ENCODE measurements at places on chromosomes 5 and 9.

GRCh38 chr9:125631391-125632085 is 75.5 kb downstream of the MAPKAP1 start:
- peak; percentile 14 for DNase-seq

DNA sequence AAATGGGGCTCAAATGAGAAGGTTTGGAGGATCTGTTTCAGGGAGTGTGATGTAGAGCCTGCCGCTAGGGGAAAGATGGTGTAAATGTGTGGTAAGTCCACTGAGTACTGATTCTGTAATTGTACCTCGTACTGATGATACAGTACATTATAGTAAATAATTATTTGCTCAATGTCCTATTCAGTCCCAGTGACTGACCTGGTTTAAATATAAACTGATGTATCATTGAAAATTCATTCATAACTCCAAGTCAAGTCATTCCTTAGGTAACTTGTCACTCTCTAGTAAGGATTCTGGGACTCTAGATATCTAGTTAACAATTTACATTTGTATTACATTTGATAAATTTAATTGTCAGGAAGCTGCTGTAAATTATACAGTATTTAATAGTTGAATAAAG is 667.3 kb downstream of the DTWD2 start:
- DNase-seq, result no peak

DNA sequence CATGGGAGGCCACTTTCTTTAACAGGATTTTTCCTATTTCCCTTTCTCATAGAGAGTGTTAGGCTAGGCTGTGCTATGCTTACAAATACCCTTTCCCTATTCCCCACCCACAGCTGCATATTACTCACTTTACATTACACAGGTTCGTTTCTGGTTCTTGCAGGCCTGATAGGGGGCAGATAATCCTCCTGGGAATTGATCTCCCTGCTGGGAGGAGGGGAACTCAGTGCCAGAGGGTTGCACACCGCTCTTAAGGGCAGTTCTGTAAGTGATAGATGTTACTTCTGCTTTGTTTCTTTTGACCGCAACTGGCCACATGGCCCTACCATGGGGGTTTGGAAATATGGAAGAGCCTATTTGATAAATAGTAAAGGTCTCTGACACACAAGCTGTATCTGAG is 54.0 kb upstream of the NTRK2 start:
- no peak for DNase-seq

DNA sequence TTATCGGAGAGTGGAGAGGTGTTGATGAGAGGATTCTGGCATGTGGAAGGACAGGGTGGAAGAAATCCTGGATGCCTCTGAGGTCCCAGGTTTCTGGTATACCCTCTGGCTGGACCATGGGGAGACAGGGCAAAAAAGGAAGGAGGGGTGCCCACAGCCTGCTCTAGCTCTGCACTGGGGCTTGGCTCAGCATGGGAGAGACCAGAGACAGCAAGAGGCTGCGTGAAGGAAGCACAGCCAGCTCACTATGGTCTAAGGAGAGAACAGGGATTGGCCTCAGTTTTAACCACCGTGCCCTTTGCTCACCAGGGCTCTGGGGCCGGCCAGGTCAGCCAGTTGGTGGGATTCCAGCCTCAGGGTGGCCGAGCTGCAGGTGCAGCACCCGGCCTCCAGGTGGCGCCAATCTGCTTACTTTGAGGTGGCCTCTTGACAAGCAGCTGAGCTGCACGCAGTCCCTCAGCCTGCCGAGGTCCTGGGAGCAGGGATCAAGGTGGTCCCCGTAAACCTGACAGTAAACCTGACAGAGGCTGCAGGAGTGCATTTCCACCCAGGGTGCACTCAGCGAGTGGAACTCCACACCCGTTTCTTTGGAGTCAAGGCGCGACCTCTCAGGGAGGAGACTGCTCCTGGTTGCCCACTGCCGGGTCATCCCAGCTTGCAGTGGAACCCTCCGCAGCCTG is 25.0 kb upstream of the SPTLC1 start:
- peak; percentile 25 for DNase-seq

- no peak for DNase-seq
Observed at GRCh38 chr5:173392172-173392571, 64.0 kb upstream of the STC2 start.

GRCh38 chr5:14713476-14714390 is 49.2 kb downstream of the OTULIN start:
- no peak for DNase-seq

DNA sequence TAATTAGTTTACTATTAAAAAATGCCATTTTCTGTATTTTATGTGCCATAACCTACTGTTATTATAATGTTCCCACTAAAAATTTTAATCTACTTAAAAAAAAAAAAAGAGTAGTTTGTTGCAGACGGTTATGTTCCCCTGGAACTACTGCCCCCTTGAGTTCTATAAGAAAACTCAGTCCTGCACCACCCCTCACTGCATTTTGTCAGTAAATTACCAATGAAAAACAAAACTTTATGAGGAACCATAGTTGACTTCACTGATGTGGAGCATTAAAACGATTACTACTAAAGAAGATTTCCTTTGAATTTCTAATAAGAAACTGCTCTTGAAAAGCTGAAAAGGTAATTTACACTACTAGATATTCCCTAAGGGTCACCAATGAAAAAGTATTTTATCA is 288.7 kb downstream of the FBXL17 start:
- DNase-seq, result no peak

GRCh38 chr9:80784647-80785046 is 904.7 kb downstream of the TLE1 start:
- DNase-seq, result no peak

DNA sequence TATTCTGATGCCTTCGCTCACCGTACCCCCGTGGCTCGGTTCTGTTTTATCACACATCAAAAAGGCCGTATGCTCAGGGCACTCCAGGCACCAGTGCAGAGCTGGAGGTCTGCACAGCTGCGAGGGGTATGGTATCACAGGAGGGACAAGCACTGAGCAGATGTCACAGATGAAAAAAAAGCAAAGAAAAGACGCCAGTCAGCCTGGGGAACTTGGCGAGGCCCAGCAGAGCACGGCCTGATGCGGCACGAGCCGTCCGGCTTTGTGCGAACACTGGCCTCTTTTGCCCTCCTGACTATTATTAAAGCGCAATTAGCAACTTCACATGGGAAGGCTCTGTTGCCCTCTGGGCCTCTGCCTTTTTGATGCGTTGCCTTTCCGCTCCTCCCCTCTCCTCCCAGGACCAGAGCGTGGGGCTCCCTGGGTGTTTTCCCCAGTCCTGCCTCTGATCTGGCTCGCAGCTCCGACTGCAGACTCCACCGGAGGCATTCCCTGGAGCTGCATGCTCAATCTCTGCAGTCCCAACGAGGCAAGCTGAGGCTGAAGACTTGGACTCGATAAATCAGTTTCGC is 44.4 kb downstream of the AK8 start:
- DNase-seq, result no peak

- DNase-seq, result no peak
Observed at GRCh38 chr5:78727786-78728761, 79.5 kb upstream of the LHFPL2 start.

DNA sequence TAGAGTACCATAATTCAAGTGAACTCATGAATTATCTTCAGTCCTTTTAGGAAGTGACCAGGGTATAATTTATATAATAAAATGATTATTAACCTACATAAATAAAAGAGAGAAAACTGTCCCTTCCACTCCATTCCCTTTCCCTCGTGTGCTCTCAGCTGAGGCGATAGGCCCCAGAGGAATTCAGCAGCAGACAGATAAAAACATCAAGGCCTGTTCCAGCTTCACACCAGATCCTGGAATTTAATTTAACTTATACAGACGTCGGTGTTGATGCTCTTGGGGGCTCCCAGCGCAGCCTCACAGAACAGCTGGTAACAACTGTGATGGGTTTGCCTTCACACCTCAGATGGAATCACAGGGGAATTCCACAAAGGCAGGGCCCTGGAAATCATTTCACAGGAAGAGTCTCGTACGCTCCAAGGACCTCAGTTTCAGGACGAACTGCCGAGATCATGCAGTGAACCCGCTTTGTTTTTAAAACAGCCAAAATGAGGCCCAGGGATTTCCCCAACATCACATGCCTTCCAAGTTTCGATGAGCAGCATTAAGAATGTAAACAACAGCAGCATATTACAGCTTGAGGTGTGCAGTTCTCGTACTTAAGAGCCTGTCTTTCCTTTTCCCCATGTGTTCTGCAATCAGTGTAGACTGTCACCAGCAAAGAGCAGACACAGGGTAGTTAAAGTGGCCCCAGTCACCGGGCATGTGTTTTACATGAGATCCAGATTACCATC is 73.6 kb upstream of the ALDH1B1 start:
- peak; percentile 40 for DNase-seq

DNA sequence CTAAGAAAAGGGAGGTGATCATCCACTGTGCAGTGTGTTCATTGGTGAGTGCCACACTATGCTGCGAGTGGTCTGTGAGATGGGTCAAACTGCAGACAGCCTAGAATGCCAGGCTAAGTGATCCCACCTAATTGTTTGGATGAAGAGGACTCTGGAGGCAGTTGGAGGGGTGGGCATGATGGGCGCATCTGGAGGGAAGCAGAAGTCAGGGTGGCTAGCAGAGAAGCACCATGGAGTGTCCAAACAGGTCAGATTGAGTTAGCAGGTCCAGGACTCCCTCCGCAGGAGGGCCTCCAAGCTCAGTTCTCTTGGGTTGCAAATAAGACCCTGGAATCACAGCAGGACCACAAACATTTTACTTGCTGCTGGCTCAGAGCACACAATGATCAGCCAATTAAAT is 19.9 kb upstream of the ANGPTL2 start:
- DNase-seq, result no peak

- no peak for DNase-seq
Observed at GRCh38 chr5:175681045-175681967, 23.4 kb downstream of the HRH2 start.

DNA sequence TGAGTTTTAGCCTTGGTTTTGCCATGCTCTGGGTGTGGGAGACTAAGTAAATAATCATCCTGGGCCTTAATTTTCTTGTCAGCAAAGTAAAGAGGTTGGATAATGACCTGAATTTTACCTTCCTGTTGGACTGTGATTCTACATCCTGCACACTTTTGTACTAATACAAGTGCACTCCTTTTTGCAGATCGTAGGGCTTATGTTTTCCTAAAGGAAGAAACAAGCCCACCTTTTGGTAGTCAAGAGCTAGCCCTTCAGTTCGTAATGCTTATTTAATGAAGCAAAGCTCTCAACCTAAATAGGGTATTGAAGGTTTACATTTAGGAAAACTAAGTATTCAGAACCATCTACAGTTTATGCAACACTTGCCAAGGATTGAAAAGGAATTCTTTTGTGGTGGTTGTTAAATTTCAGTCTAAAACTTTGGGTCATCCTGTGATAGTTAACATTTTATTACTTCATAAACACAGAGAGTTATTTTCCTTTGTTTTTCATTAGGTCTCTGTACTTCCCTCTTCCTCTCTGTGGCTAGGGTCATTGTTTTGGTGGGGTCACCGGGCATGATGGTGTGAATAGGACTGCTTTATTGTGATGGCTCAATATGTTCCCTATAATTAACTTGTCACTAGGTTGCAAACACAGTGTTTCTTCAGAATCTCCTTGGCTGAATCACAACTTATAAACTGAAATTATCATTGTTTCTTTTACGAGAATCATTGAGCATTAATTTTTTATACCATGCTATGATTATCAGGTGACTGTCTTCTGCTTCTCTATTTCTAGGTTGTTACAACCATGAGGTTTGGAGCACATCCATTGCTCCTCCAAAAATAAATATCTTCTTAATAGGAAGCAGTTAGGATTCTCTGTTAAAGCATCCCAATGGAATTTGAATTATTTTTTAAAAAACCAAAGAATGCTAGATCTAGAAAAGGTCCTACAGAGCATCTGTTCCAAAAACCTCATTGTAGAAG is 28.5 kb downstream of the SPINK5 start:
- DNase-seq, result no peak

- no peak for DNase-seq
Observed at GRCh38 chr5:170329524-170329923, 31.9 kb upstream of the LCP2 start.

- DNase-seq, result no peak
Observed at GRCh38 chr9:77820293-77820954, 172.3 kb upstream of the GNA14 start.

DNA sequence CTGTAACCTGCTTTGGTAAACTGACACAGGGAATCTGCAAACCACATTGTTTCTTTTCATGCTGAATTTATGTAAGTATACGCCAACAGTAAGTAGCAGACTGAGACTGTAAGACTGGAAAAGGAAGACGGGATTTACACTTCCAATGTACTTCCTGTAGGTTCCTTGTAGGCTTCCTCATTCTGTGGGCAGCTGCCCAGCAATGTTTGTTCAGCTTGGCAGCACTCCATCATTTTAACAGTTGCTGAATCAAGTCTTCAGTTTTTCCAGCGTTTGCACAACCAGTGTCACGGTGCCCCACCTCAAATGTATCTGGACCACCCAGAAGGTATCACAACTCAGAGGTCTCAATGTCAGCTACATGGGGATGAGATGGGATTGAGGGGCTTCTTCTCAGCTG is 232.6 kb downstream of the PRDM9 start:
- DNase-seq, result peak; percentile 10

- DNase-seq, result peak; percentile 31
Observed at GRCh38 chr5:151820903-151821302, 49.1 kb downstream of the G3BP1 start.

DNA sequence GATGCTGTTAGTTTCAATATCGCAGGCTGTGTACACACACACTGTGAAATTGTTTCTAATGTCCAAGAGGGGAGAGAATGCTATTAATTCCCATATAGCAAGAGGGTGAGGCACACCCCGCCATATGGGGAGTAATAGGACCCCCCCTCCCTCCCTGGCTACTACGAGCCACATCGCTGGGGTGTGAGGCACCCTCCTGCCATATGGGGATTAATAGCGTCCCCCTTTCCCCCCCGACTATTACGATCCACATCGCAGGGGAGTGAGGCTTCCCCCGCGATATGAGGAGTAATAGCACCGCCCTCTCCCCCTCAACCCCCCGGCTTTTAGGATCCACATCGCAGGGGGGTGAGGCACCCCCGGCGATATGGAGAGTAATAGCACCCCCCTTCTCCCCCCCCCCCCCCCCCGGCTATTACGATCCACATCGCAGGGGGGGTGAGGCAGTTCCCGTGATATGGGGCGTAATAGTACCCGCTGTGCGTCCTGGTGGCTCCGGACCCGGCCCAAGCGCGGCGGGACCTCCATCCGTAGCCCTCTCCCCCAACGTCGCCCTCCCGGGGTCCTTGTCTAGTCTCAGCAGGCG is 494 bp upstream of the STK32A start:
- DNase-seq, result no peak

GRCh38 chr5:59437176-59437575 is 456.4 kb downstream of the PDE4D start:
- no peak for DNase-seq

DNA sequence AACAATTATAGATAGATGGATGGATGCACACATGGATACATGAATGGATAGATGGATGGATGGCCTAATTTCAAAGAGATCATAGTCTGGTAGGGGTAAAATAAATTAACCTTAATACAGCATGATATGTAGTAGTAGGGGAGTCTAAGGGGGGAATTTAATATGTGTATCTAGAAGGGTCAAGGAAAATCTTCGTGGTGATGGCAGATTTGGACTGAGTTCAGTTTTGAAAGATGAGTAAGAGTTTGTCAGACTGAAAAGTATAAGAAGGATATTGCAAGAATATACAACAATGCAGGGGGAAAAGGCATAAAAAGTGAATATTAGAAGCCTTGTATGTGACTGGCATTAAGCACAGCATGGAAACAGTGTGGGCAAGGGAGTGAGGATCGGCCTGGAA is 98.7 kb downstream of the ZNF462 start:
- no peak for DNase-seq
